ENCODE measurements at places on chromosomes 3 and 15.

GRCh38 chr15:88467935-88468528 lies 524 bp downstream of the MRPS11 start:
- DNase-seq, result peak; percentile 52

DNA sequence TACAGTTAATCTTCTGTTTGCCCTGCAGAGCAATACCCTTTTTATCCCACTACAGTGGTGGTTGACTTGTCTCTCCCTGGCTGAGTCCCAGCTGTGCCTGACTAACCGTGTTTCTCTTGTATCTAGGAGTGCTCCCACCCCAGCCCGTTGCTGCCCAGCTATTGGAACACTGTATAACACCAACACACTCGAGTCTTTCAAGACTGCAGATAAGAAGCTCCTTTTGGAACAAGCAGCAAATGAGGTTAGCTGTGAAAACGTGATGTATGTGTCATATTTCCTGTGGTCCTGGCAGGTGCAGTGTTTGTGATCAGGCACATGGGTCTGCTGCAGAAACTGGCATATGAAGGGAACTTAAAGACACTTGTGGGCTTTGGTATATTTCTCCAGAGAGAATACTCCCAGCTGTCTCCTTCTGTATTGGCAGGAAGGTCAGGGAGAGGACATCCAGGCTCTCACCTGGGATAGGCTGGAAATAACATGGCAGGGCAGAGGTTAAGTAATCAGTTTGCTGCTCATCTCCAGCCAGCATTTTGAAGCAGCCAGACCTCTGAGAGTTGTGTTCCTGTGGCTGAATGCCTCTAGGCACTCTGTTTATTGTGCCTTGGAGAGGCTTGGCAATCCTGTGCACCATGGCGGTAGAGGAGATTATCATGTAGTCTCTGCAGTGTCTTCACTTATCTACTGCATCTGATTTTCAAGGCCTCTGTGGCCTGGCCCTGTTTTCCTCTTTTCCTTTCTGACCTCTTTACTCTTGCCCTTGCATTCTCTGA lies 34.8 kb downstream of the ATG7 start:
- no peak for DNase-seq

DNA sequence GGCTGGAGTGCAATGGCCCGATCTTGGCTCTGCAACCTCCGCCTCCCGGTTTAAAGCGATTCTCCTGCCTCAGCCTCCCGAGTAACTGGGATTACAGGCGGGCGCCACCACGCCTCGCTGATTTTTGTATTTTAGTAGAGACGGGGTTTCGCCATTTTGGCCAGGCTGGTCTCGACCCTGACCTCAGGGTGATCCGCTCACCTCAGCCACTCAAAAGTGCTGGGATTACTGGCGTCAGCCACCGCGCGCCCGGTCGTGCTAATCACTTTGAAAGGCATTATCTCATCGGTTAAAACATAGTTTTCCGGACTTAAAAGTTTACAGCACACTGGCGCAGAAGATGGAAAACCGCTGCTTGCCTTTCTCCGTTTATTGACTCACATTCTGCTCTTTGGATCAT lies 27.6 kb upstream of the MTHFS start:
- no peak for DNase-seq

GRCh38 chr3:16496008-16496407 lies 17.5 kb downstream of the RFTN1 start:
- DNase-seq, result no peak

DNA sequence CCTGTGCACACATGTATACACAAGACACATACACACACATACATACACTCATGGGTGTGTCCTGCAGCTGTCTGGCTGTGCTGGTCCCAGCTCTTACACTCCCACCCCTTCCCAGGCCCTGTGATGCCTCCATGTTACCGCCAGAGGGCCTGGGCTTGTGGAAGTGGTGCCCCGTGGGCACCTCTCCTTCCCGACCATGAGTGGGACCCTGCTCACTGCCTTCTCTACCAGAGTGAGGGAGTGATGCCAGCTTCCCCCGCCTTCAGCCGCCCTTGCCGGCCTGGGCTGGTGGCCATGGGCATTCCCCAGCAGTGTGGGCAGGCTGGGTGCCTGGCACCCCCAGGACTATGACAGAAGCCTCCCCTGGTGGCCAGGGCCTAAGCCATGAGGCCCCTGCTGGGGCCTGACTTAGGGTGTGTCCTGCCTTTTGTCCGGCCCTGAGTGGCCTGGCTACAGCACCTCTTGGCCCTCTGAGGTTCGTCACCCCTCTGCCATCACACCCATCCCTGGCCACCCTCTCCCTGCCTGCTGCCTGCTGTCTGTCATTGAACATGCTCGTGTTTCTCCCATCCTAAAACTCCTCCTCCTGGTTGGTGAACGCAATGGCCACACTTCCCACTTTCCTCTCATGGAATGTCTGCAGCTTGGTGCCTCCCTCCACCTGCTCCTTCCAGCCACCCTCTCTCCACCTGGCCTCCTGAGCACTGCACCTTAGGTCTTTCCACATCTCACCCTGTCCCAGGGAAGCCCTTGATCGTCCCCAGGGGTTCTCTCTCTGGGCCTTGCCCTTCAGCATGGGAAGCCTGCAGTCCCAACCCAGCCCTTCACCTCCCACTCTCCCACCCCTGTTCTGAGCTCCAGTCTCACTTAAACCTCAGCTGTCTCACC lies 14.6 kb downstream of the HDAC11 start:
- peak; percentile 42 for DNase-seq

DNA sequence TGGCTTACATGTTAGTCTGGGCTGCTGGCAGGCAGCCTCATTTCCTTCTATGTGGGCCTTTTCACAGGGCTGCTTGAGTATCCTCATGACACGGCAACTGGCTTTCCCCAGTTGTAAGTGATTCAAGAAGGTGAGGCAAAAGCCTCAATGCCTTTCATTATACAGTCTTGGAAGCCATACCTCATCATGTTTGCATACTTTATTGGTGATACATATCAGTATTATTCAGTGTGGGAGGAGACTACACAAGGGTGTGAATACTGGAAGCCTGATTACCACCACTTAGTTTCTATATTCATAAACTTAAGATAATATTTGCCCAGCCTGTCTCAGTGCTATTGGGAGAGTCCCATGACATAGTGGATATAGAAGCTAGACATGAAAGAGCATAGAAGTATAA lies 346.8 kb downstream of the SOX2 start:
- DNase-seq, result no peak

- DNase-seq, result no peak
Observed at GRCh38 chr15:68281008-68281407, 3.5 kb downstream of the FEM1B start.

DNA sequence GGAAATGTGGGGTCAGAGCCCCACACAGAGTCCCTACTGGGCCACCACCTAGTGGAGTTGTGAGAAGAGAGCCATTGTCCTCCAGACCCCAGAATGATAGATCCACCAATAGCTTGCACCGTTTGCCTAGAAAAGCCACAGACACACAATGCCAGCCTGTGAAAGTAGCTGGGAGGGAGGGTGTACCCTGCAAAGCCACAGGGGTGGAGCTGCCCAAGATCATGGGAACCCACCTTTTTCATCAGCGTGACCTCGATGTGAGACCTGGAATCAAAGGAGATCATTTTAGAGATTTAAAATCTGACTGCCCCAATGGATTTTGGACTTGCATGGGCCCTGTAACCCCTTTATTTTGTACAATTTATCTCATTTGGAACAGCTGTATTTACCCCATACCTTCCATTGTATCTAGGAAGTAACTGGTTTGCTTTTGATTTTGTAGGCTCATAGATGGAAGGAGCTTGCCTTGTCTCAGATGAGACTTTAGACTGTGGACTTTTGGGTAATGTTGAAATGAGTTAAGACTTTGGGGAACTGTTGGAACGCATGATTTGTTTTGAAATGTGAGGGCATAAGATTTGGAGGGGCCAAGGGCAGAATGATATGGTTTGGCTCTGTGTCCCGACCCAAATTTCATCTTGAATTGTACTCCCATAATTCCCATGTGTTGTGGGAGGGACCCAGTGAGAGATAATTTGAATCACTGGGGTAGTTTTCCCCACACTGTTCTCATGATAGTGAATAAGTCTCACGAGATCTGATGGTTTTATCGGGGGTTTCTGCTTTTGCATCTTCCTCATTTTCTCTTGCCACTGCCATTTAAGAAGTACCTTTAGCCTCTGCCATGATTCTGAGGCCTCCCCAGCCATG lies 49.0 kb downstream of the CD200 start:
- DNase-seq, result no peak

DNA sequence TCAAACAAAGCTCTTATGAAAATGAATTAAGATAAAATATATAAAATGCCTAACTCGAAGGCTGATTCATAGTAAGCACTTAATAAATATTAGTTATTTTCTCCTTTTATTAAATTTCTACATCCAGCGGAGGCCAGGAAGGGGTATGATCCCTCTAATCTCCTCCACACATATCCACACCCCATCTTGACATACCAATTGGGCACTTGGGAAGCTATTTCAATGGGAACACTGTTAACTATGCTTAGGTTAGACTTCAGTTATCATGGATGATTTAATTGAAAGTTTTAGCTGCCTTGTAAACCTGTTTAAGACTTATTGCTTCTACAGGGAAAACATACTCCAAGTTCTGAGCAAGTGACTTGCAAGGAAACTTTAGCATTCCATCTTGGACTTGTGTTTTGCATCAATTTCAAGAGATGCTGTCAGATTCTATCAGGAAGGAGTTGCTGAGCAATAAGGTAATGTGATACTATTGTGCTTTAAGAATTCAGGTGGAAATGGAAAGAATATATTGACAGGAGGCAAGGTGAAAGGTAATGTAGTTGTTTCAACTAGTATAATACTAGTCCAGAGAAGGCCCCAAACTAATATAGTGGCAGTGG lies 120.4 kb upstream of the TSPAN3 start:
- no peak for DNase-seq
